Metanephros (tissue), 2 donors: ENCODE measurements at places on chromosomes 6 and 20. TPM values are rescaled to one million over a fixed set of nuclear protein-coding genes. Genes with fewer than 3 reads are reported as not detected.

Gene RCAN2
- total RNA-seq: 11.9 TPM

Gene CLDN20
- 0.29 TPM for total RNA-seq

Gene TMEM14C
- total RNA-seq: 78.5 TPM

Gene RRAGD
- 57.9 TPM for total RNA-seq

Gene SLC13A3
- 13.5 TPM for total RNA-seq

Gene RSPH9
- 1.2 TPM for total RNA-seq

Gene MBOAT1
- total RNA-seq: 29.0 TPM
